ENCODE measurements at places on chromosomes 13 and 19. TPM values are rescaled to one million over a fixed set of nuclear protein-coding genes. Genes with fewer than 3 reads are reported as not detected.

Gene KLK14
- 0.76 TPM for total RNA-seq

DNA sequence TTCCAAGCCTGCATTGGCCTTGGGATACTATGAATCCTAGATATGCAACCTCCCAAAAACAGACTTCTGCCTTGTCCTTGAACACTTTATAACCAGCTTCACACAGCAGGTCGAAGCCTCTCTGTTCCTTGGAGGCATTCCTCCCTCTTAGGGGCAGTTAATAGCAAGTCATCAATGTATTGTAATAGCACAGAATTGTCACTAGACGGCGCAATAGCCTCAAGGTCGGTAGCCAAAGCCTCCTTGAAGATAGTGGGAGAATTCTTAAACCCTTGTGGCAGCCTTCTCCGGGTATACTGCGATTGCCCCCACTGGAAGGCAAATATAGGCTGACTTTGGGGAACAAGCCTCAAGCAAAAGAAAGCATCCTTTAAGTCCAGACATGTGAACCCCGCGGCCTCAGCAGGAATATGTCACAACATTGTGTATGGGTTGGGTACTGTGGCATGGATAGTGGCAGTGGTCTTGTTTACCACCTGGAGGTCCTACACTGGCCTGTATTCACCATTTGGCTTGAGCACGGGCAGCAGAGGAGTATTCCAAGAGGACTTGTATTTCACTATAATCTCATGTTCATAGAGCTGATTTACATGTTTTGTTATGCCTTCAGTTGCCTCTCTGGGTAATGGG lies 61.1 kb downstream of the ZNF431 start:
- no peak for DNase-seq

Gene ZNF320
- 13.0 TPM for total RNA-seq

Gene ARHGAP45
- total RNA-seq, result 9.3 TPM

Gene GFY
- total RNA-seq, result not detected

DNA sequence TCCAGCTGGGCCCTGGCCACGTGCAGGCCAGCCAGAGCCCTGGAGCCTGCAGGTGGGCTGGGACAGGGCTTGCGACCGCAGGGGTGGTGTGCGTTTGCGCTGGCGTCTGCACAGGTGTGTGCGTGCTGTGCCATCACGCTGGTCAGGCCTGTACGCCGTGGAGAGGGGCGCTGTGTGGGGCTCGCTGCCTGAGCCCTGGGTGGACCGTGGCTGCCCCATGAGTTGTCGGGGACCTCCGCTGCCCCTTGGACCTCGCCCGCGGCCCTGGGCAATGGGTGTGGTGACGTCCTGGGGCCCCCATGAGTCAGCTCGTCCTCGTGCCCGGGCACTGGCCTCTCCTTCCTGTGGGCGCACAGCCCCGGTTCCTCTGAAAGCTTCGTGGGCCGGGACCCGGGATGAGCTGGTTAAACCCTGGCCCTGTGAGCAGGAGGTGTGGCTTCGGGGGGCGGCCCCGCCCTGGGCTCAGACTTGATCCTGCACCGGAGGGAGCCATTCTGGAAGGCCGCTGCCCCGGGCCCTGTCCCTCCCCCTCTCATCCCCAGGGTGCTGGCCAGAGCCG lies 6.8 kb downstream of the CSNK1G2 start:
- DNase-seq, result no peak

Gene TBXA2R
- not detected for total RNA-seq

DNA sequence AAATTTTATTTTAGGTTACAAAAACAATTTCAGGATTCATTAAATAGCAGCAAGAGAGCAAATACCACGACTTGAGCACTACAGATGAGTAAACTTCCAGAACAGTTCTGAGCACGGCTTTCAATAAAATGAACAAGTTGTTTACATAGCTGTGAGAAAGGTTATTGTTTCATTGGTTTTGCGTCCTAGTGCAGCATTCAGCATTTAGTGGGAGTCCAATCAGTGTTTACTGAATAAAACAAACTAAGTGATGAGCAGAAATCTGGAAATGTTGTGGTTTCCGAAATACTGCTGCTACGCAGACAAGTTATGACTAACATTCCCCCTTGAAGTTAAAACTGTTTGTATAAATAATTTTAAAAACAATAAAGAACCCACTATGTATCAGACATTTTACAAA lies 251.5 kb upstream of the STARD13 start:
- DNase-seq, result no peak

GRCh38 chr19:37565370-37565669 lies 29.3 kb downstream of the ZNF571 start:
- DNase-seq, result no peak

DNA sequence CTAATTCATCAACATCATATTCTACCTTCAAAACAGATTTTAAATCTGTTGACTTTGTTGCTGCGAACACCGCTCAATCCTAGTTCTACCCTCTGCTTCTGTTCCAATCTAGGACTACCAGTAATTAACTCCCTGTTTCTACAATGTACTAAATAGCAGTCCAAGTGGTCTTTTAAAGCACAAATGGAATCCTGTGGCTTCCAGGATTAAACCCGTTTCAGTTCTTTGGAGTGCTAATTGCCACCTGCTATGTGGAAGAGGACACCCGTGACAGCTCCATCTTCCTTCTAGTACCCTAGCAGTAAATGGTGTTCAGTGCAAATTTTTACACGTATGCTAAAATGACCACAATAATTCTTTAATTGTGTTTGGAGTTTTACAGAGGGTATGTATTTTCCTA lies 232.1 kb downstream of the TDRD3 start:
- DNase-seq, result no peak

- no peak for DNase-seq
Observed at GRCh38 chr13:26219726-26220125, 2.4 kb downstream of the RNF6 start.

DNA sequence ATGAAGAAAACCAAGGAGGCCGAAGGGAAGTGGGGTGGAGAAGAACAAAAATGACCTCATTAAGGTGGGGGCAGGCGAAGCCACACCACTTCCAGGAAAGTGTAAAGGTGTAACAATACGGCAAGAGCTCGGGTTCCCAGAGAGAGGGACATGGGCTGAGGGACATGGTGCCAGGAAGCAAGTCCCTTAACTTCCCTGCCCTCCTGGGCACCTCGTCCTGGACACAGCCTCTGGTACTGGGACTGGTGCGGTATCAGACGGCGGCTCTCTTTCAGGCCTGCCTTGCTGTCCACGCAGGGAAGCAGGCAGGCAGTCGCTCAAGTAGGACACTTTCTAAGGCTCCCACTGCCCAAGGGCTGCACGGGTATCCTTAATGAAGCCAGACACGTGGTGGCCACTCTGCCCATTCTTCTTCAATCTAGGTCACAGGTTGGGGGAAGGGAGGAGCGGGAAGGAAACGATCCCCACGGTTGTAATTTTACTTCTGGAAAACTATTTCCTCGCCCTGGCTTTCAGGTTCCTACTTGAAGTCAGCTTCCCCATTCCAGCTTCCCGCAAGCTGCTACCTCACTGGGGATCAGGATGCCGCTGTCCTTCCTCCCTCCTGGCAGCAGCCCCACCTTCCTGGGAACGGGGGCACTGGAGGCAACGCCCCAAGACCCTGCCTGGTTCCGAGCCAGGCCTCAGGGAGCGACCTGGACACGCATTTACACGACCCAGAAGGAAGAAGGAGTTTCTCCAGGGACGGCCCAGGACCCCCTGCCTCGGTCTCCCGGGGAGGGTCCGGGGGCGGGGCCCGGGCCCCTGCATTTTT lies 1.2 kb downstream of the AP3D1 start:
- DNase-seq, result no peak

DNA sequence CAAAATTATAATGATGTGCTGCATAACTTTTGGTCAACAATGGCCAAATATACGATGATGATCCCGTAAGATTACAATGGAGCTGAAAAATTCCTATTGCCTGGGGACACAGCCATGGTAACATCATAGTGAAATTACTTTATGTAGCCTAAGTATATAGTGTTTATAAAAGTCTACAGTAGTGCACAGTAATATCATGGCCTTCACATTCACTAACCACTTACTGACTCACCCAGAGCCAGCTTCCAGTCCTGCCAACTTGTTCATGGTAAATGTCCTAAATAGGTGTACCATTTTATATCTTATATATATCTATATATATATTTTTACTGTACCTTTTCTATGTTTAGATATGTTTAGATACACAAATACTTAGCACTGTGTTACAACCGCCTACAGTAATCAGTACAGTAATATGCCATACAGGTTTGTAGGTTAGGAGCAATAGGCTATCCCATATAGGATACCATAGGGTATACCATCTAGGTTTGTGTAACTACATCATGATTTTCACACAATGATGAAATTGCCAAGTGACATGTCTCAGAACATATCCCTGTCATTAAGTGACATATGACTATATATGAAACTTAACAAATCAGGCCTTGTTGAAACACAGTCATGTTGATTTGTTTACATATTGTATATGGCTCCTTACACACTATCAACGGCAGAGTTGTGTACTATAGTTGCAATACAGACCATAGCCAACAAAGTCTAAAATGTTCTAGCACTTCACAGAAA lies 23.7 kb downstream of the DIS3 start:
- DNase-seq, result no peak

DNA sequence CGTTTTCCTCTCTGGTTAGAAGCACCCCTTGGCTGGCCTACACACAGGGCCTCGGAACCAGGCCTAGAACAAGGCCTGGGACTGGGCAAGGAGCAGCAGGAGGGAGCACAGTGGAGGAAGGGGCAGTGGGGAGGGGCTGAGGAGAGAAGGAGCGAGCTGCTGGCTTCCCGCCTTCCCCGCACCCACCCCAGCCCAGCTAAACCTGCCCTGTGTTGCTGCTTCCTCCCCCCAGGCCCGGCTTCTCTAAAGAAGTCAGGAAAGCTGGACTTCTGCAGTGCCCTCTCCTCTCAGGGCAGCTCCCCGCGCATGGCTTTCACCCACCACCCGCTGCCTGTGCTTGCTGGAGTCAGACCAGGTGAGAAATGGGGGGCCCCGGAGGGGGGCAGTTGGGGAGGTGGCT lies 24.3 kb downstream of the LYL1 start:
- DNase-seq, result no peak

Gene PPP2R1A
- 38.5 TPM for total RNA-seq

GRCh38 chr19:17755977-17756670 lies 4.8 kb downstream of the FCHO1 start:
- no peak for DNase-seq

Gene EPSTI1
- 15.9 TPM for total RNA-seq

DNA sequence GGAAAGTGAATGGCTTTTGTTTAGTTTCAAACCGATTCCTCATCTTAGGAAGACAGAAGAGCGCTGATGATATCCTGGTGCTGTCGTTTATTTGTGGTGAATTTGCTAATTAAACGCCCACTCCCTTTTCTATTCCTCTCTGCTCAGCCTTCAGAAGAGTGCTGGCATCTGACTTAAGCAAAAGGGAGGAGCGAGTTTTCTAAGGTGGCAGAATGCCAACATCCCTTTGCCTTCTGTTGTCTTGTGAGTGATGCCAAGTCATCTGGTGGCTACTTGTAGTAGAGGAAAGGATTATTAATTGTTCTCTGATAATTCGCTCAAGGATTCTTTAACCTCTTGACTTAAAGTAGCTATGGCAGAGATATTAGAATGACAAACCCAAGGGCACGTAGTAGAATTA lies 68.1 kb downstream of the ERCC5 start:
- DNase-seq, result no peak

- no peak for DNase-seq
Observed at GRCh38 chr19:33117501-33117900, 14.4 kb upstream of the WDR88 start.

Measured in uterus (tissue), 4 donors.